Activated CD8-positive, alpha-beta T cell treated with anti-CD3 and anti-CD28 coated beads, Interleukin-2, amount 10 ng/mL, durations not matched to agents 7 days and 5 days (primary cell): ENCODE measurements at places on chromosomes 16 and 17.
A peak's percentile ranks its signal among the peaks of the same experiment; 100 is the strongest.

GRCh38 chr16:11400076-11400475 lies 54.8 kb downstream of the RMI2 start:
- no peak for DNase-seq

DNA sequence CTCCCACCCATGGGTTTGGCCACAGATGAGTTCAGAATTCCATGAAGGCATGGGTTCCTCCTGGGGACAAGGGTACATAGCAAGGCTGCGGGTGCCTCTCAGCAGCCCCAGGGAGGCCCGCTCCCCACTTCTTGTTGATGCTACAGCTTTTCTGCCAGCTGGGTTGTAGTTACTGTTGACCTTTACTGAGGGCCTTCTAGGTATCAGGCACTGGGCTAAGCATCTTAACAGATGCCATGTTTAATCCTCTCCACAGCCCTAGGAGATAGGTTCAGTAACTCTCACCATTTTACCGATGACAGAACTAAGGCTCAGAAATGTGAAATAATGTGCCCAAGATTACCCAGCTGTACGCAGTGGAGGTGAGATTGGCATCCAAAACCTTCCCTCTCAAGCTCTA lies 54.3 kb upstream of the DLX4 start:
- DNase-seq = no peak

GRCh38 chr17:46943501-46944393 lies 20.8 kb downstream of the GOSR2 start:
- DNase-seq = peak; percentile 37

GRCh38 chr16:66618588-66619375 lies 14.3 kb downstream of the CMTM3 start:
- no peak for DNase-seq

DNA sequence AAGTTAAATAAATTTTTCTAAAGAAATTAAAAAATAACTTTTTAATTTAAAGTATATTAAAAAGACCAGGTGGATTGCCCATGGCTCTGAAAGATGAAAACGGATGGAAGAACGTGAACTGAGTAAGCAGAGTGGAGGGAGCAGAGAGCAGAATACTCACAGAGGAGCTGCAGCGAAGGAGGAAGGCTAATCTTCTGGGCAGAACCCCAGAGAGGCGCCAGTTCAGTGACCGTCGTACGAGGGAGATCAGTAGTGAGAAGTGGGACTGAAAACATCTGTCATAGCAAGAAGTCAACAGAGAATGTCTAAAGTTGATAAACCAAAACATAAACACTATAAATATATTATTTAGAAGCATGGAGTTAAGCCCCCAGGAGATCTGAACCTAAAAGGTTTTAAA lies 34.9 kb downstream of the UBE2G1 start:
- DNase-seq = no peak

- no peak for DNase-seq
Measured at GRCh38 chr16:89217138-89217387, 440 bp upstream of the ZNF778 start.
